HFF-Myc (cell line): ENCODE measurements at places on chromosomes 4 and X.

GRCh38 chr4:132383571-132384199 is 765.4 kb upstream of the PCDH10 start:
- DNase-seq, result no peak

- DNase-seq, result no peak
Measured at GRCh38 chrX:38804682-38805431, 3.6 kb downstream of the MID1IP1 start.

DNA sequence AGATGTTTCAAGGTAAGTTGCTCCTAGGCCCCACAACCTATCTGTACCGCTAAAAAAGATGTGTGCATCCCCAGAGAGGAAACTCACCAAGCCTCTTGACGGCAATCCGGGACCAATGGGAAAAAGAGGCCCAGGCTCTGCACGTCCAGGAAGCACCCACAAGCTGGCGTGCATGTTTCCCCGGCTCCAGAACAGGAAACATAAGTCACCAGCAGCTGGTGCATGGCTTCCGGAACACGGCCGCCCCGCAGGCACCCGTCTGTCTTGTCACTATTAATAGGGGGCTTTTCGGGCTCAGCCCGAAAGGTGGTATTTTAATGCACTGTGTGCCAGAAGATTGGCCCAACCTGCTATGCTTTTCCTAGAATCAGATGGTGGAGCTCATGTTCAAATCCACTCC is 22.2 kb downstream of the CRMP1 start:
- no peak for DNase-seq

- no peak for DNase-seq
Measured at GRCh38 chr4:40649321-40649720, 19.7 kb upstream of the RBM47 start.

DNA sequence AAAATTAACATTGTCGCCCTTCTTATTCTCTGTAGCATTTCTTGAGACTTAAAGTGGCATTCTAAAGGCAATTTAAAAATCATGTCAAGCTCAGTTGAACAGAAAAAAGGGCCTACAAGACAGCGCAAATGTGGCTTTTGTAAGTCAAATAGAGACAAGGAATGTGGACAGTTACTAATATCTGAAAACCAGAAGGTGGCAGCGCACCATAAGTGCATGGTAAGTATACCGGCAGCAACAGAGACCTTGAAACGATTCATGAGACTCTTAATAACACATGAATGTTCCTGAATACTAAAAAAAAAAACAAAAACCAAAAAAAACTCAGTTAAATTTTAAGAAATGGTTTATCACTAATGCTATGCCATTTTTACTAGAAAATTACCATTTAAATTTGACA is 82.4 kb upstream of the HPRT1 start:
- no peak for DNase-seq

- no peak for DNase-seq
Measured at GRCh38 chrX:150052226-150052625, 113.9 kb upstream of the EOLA2 start.

- DNase-seq, result no peak
Measured at GRCh38 chr4:86993909-86994681, 59.3 kb downstream of the AFF1 start.

DNA sequence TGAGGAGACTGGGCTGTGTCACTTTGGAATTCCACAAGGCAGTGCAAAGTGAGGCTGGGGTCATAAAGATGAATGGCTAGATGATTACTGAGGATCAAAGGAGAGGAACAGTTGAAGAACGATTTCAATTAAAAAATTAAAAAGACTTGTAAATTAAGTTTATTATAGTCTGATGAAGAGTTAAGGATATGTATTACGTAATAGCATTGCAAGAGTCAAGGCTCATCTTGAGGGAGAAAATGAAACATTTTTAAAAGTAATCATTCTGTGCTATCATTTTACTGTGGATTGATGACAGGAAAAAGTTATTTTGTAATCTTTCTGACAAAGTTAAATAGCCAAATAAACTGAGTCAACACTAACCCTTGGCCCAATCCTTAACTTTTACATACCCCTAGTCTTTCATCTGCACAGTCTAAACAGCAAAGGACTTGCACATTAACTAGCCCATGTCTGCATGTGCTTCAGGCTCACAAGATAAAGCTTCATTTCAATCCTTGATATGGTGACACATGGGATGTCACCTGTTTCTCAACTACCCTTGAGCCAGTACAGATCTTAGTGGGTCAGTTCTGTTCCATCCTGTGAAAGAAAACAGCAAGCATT is 465.5 kb upstream of the CTSO start:
- no peak for DNase-seq

DNA sequence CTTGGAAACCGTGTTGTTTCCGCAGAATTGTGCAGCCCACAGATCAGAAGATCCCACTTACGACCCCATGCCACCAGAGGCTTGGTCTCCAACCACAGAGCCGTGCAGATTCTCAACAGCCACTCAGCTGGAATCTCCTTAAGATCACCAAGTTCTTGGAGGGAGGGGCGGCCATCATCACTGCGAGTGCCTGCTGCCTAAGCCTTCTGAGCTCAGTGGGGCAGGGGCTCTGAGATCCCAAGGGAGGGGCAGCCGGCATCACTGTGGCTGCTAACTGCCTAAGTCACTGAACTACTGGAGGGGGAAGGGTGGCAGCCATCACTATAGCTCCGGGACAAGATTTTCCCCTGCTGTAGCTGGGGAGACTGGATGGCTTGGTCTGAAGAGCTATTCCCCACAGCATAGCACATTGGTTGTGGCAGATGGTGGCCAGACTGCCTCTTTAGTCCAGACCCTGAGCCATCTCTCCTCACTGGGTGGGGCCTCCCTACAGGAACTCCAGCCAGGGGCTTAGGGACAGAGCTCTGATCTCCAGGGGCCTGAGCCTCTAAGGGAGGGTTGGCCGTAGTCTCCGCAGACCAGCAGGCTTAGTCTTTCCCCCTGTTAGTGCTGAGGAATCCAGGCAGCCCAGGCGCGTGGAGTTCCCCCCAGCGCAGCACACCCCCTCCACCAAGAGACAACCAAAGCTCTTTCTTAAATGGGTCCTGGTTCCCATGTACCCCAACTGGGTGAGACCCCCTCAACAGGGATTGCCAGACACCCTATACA is 1483.9 kb downstream of the ADGRL3 start:
- DNase-seq, result no peak

- no peak for DNase-seq
Measured at GRCh38 chrX:150270622-150271021, 92.5 kb upstream of the MAMLD1 start.

GRCh38 chr4:108502356-108502755 is 118.0 kb upstream of the RPL34 start:
- no peak for DNase-seq

- DNase-seq, result no peak
Measured at GRCh38 chr4:1236103-1236641, 12.8 kb downstream of the CTBP1 start.

DNA sequence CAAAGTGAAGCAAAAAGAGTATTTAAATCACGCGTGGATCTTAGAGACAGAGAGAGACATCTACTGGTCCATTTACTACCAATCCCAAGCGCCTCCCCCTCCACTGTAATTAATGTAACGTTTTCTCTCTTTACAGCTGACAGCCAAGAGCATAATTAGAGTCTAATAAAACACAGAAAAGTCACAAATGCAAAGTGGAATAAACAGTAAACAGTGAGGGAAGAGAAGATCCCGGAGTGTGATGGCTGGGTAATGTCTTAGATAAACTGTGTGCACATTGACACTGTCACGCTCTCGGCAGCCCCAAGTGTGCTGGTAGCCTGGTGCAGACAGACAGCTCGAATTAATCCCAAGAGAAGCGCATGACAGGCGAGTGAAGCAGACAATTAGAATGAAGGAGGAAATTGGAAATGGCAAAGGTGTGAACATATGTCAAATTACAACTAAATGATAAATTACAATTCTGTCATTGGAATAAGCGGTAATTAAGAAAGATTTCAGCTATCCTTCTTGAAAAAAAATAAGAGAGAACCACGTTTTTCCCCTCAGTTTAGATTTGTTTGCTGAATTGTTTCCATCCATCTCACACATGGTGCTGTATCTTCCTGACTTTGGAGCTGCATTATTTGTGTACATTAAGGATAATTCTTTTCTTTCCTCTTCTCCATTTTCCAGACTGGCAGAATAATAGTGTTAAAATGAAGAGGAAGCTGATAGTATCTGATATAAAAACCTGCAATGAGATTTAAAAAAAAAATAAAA is 100.1 kb downstream of the CXXC4 start:
- DNase-seq, result no peak

DNA sequence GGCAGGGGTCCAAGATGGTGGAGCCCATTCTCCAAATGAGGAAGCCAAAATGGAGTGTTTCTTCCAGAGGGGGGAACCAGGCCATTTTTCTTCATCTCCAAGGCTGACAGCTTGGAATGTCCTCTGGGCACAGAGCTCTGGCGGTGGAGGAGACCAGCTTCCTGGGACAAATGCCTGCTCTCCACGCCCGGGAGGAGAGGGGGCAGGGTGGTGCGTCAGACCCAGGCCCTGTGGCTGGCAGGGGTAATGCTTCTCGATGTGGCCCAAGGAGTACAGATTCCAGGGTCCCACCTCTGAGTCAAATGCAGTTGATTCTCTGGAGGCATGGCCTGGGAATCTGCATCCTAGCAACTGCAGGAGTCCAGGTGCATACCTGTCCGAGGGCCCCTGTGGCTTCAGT is 44.6 kb upstream of the ADRA2C start:
- no peak for DNase-seq

DNA sequence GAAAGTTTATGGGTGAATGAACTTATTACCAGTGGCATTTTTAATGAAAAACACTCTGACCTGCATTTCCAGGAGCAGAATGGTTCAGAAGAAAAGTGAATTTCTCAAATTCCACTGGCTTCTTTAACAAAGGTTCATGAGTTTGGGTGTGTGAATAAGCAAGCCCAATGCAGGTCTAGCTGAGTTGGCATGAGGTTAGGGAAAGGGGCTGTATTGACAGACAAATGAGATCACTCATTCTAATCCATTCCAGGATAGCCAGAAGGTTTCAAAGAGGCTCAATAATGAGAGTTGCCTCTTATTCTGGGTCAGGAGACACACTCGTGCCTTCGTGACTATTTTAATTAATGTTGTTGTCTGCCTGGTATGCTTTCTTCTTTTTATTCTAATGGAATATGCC is 43.7 kb upstream of the NPY2R start:
- DNase-seq, result no peak

DNA sequence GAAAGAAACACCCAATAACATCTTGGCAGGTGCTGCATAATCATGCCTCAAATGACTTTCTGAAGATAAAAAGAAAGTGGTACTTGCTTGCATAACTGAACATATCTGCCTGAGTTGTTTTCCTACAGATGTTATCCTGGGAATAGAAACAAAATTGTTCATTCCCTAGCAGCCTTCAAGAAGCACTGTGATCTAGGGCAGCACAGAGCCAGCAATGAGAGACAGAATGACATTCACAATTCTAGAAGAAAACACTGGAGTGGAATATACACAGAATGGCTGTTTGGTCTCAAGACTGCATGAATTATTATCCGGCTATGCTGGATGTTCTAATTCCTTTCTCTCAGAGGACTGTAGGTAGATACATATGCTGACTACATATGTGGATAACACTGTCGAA is 790.9 kb downstream of the PDHA2 start:
- DNase-seq, result no peak

GRCh38 chrX:97366237-97366636 is 482.5 kb downstream of the RPA4 start:
- DNase-seq, result no peak

DNA sequence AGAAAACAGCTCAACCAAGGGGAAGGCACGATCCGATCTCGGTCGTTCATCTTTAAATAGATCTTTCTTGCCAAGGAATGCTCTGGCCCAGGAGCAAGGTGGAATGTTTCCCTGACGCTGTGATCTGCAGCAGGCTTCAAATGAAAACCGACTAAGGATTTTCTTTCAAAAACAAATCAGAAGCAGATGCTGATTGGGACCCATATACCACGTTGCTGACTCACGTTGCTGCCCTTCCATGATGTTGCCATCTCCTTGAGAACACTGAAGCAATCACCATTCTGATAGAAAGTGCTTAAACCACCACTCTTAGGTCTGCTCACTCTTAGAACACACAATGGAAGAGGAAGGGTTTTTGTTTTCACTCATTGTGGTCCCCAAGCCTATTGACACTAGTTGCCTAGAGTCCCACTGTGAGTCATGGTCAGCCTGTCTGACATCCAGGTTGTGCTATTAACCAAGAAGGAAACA is 26.1 kb downstream of the LAMTOR3 start:
- peak; percentile 57 for DNase-seq

GRCh38 chr4:54229631-54230483 is 764 bp downstream of the PDGFRA start:
- DNase-seq, result no peak

DNA sequence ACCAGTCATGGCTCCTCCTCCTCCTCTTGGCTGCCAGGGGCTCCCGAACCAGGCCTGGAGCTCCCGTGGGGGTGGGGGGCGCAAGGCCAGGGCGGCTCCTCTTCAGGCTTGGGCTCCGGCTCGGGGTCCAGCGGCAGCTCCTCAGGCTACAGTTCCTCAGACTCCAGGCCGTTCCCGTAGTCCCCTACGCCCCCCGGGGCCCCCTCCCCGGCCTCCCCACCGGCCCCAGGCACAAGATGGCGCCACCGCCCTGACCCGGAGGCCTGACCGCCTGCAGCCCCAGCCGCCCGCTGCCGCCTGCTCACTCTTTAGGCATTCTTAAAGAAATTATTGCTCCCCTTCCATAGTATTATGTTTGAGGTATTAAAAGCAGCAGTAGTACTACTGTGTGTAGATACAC is 54.5 kb downstream of the TAF1 start:
- DNase-seq, result no peak

- no peak for DNase-seq
Measured at GRCh38 chr4:176791591-176792325, 964 bp downstream of the VEGFC start.

GRCh38 chr4:3677748-3678070 is 88.5 kb upstream of the ADRA2C start:
- no peak for DNase-seq

DNA sequence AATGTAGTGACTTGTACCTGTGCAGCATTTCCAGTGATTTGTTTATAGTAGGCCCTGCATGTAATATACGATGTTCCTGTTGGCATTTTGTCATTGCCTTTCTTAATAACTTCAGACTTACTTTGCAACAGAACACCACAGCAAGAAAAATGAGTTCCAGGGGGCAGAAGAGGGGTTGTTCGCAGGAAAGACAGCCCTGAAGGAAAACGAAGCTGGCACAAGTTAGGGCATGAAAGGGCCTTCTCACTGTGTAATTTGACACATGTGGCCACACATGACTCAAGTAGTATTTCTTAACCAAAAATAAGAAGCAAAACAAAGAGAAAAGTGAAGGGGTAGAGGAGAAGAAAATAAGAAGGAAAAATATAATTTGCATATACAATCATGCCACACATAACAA is 265.8 kb upstream of the SMIM31 start:
- DNase-seq, result no peak

DNA sequence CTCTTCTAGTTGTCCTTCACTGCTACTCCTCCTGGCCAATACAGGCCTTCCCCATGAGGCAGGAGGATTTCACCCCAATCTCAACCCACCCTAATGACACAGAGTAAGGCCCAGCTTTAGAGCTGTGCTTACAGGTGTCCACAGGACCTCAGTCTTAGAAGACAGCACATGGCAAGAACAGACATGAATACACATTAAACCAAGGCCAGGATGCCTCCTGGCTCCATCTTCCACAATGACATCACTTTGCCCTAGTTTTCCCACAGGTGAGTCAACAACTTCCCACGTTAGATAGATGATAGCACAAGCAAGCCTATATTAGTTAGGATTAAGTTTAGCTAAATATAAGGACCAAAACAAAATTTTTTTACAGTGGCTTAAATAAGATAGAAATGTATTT is 63.8 kb upstream of the NOCT start:
- DNase-seq, result no peak
